T-helper 2 cell (primary cell): ENCODE measurements at places on chromosomes 11 and 22.

DNA sequence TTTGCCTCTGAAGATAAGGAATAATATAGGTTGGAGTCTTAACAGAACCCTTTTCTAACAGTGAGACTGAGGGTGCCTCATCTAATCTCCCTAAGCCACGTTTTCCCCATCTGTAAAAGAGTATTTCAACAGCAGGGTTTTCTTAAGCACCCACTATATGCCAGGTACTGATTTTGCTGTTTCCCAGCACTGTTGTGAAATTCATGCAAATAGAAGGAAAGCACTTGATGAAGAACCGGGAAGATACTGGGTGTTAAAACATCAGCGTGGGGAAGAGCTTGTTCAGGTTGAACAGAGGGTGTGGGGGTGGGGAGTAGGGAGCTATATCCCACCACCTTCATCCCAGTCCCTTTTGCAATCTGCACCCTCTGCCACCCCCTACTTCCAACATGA is 2.8 kb downstream of the HMOX1 start:
- DNase-seq, result no peak

GRCh38 chr11:134647066-134647743 is 235.2 kb upstream of the B3GAT1 start:
- no peak for DNase-seq

DNA sequence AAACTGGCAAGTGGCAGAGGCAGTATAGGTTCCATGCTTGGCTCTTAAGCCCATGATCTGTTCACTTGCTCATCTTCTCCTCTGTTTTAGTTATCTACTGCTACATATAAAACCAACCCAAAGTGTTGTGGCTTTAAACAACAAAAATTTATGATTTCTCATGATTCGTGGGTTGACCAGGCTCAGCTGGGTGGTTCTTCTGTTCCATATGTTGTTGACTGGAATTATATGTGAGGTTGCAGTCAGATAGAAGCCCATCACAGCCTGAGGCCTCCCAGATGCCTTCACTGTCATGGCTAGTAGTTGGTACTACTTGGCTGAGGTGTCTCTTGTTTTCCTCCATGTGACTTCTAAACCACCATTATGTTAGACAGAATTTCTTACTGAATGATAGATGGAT is 632.6 kb downstream of the NELL1 start:
- DNase-seq, result no peak

GRCh38 chr22:48417225-48418070 is 1410.2 kb downstream of the BRD1 start:
- no peak for DNase-seq

DNA sequence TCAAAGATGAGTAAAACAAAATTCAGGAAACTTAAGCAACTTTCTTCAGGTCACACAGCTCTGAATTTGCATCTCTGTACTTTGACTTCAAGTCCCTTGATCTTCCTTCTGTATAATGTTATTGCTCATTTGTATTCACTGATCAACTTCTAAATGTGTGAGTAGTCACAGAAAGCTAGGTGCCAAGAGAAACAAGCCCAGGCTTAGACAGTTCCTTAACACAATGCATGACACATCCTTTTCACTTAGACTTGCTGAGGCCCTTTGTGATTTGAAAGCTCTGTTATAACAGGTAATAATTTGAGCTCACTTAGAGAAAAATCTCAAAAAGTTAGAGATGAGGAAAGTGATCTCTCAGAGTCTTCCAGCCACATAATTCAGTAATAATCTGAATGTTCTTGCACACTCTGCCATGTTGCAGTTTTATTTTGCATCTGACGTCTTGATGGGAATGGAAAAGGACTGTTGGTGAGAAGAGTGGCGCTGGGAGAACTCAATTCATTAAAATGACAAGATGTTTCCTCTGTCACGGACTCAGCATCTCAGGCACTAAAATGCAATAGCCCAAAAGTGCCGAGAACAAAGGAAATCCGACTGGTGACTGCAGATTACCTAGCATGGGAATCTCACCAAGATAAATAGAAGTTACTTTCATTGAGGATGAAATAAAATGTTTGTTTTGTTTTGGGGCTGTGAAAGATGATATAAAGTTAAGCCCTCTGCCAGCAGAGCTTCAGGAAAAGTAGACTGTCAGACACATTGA is 665.3 kb downstream of the OPCML start:
- no peak for DNase-seq

DNA sequence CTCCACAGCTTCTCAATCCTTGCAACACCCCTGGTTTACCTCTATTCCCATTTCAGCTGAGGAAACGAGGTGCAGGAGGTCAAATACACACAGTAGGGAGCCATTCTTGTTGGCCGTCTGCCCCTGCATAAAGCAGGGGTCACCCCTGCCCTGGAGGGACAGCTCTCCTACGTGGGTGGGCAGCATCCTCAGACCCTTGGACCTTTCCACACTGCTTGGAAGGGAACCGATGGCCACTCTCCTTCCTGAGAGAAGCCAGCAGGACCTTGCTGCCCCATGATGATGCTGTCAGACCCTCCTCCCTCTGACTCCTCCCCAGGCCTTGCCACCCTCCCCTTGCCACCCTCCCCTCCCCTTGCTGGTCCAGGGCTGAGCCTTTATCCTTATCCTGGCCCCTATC is 121.1 kb upstream of the SYT13 start:
- DNase-seq, result no peak

- no peak for DNase-seq
Observed at GRCh38 chr11:10622108-10622507, 53.6 kb upstream of the LYVE1 start.

- no peak for DNase-seq
Observed at GRCh38 chr11:111269146-111269868, 23.8 kb downstream of the POU2AF2 start.

DNA sequence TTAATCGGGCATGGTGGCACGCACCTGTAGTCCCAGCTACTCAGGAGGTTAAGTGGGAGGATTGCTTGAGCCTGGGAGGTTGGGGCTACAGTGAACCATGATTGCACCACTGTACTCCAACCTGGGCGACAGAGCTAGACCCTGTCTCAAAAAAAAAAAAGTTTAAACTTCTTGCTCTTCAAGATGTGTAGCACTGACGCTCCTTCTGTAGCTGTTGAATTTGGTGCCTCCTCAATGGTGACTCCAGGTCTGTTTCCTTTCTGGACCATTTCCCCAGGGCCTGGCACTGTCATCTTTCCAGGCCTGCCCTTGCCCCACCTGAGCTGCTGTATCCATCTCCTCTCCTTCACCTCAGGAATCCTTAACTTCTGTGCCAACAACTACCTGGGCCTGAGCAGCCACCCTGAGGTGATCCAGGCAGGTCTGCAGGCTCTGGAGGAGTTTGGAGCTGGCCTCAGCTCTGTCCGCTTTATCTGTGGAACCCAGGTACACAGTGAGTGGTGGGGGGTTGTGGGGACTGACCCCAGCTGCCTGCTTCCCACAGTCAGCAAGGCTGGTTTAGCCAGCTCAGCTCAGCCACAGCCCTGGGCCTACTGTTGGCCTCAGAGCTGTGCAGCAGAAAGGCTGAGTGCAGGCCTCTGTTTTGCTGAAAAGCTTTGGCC is 2.1 kb downstream of the GCAT start:
- DNase-seq, result no peak

- DNase-seq, result no peak
Observed at GRCh38 chr11:64410404-64410734, 51.4 kb downstream of the RPS6KA4 start.

GRCh38 chr22:30424534-30425326 is 838 bp upstream of the MTFP1 start:
- DNase-seq, result peak; percentile 64

- no peak for DNase-seq
Observed at GRCh38 chr11:100550912-100551632, 136.0 kb upstream of the ARHGAP42 start.
